Mucosa of descending colon (tissue), 3 donors: ENCODE measurements at places on chromosomes 5 and 9.

DNA sequence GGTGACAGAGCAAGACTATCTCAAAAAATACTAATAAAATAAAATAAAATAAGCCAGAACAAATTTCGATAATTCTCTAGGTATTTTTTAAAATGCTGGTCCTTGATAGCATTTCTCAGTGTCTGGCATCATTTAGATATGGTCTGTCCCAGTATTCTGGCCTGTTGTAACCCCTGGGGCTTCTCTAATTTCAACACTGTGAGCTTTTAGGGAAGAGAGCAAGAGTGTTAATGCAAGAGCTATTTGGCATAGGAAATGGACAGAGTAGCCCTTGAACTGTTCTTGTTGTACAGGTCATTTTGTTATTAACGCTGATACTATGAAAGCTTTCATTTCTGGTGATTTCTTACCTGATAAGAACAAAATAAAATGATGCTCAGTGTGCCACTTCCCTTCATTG is 112.2 kb upstream of the ZNF608 start:
- DNase-seq, result no peak

GRCh38 chr5:57302164-57302563 is 128.3 kb downstream of the GPBP1 start:
- no peak for DNase-seq

DNA sequence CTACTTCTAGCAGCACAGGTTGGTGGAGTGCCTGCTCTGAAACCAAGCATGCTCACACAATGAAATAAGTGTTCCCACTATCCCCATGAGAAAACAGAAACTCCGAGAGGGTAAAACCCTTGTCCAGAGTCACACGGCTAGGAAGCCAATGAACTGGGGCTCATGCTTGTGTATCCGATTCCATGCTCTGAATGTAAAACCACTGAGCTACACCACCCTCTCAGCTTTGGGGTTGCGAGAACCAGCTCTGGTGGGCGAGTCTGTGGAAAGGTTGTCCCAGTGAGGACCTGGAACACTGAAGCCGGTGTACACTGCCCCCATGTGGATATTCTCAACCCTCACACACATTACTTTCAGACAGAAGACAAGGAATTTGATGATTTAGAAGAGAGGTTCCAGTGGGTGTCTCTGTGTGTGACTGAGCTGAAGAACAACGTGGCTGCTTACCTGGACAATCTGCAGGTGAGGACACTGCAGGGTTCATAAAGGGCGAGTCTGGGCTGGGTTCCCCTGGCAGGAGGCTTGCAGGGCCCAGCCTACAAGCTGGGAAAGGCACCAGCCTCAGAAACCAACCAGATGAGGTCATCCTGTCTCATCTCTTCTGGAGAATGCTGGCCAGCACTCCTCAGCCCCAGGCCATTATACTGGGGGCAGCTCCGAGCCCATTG is 37.4 kb downstream of the ARHGEF37 start:
- no peak for DNase-seq

DNA sequence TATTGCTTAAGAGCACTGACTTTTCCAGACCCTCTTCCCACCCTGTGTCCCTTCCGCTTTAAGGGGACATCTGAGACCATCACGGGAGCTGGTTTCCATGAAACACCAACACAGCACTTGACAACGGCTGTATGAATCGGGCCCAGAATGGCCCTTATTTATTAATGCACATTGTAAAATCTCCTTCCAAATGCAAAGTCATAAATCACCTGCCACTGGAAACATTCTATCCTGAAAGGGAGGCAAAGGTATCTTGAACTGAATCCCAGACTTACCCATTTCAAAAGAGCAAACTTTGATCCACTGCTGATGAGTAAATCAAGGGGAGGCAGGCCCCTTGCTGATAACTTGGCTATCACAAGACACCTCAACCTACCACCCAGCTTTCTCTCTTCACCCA is 37.4 kb downstream of the SHB start:
- DNase-seq, result no peak

DNA sequence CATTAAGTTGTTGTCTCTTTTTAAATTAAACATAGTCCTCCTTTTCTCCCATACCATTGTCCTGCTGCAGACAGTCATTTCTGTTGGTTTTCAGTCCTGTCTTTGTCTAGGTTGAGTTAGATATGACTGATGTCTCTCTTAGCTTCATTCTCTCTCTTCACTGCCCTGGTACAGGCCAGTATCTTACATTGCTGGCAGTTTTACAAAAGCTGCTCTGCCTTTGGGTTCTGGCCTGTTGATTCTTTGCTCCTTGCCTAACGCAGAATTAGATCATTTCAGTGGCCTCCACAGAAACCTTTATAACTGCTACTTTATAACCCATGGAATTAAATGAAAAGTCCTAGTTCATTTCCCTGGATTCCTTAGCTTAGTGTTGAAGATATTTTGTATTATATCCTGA is 33.7 kb downstream of the GPR21 start:
- no peak for DNase-seq
